ENCODE measurements at places on chromosomes 11 and 22.

DNA sequence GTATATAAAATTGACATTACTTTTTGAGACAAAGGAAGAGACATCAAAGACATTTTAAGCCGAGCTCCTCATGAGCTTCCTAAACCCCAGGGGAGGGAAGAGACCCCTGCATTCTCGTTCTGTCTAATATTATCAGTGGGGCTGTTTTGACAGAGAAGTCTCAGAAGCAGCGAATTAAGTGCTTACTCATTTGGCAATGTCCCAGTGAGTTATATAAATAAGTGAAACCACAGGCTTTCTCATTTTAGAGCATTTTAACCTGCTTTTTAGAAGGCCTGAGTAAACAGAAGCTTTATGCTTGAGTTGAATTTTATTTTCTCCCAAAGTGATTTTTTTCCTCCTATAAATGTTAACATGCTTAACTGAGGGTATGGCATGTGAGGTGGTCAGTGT, 23.2 kb upstream of the C1QTNF4 start:
- no peak for DNase-seq

DNA sequence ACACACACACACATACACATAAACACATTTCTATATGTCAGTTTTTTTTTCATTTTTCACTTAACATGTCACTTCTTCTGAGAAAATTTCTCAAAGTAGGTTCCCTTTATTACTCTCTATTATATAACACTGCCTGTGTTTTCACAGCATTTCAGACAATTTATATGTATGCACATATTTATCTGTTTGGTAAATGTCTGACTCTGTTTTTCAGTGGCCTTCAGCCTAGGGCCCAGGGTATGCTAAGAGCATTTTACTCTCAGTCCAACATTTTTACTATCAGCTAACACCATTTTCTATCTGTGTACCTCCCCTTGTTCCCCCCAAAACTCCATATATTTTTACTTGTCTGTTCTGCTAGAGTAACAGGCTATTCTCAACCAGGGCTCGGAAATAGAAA, 92.3 kb downstream of the ANO3 start:
- no peak for DNase-seq

DNA sequence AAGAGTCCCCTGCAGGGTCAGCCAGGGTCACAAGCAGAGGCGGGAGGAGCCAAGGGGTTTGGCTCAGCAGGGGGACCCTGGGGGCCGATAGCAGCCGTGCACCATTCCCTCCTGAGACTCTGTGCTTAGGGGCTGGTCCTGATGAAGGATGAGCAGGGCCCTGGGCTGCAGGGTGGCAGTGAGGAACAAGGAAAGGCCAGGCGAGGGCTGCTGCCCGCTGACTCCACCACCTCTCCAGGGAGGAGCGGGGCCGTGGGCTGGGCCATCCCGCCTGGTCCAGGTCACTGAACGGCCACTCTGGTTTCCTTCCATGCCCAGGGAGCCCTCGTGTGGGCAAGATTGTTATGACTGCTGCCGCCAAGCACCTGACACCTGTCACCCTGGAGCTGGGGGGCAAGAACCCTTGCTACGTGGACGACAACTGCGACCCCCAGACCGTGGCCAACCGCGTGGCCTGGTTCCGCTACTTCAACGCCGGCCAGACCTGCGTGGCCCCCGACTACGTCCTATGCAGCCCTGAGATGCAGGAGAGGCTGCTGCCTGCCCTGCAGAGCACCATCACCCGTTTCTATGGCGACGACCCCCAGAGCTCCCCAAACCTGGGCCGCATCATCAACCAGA, 9.2 kb upstream of the NDUFS8 start:
- no peak for DNase-seq

DNA sequence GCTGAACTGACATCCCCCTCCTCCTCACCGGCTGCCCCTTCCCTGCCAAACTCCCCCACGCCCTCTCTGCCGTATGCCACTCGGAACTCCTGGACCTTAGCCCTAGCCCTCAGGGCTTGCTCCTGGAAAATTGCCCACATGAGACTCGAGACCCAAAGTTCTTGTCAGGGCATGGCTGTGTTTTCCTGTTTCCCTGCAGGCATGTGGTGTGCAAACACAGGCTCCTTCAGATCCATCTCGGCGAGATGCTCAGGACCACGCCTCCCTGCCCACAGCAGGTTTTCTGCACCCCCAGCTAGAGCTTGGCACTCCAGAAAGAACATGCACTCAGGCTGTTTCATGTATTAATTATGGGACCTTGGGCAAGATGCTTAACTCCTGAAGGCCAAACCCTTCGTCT, 1480.4 kb downstream of the BRD1 start:
- no peak for DNase-seq

- DNase-seq = no peak
Measured at GRCh38 chr11:89168396-89168795, 9.3 kb upstream of the TYR start.

DNA sequence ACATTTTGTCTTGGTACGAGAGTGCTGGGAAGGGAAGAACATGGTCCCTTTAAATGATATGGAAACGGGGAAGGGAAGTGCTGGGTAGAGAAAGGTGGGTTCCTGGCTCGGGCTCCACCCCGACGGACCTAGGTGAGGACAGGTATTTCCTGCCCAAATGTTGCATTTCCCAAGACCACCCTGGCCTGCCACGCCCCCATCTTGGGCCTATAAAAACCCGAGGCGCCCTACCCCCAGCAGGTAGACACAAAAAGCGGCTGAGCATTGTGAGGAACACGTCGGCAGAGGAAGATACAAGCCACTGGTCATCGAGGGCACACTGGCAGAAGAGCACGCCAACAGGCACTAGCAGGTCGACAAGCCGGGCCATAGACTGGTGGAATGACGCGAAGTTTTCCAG, 99.4 kb downstream of the AASDHPPT start:
- no peak for DNase-seq

DNA sequence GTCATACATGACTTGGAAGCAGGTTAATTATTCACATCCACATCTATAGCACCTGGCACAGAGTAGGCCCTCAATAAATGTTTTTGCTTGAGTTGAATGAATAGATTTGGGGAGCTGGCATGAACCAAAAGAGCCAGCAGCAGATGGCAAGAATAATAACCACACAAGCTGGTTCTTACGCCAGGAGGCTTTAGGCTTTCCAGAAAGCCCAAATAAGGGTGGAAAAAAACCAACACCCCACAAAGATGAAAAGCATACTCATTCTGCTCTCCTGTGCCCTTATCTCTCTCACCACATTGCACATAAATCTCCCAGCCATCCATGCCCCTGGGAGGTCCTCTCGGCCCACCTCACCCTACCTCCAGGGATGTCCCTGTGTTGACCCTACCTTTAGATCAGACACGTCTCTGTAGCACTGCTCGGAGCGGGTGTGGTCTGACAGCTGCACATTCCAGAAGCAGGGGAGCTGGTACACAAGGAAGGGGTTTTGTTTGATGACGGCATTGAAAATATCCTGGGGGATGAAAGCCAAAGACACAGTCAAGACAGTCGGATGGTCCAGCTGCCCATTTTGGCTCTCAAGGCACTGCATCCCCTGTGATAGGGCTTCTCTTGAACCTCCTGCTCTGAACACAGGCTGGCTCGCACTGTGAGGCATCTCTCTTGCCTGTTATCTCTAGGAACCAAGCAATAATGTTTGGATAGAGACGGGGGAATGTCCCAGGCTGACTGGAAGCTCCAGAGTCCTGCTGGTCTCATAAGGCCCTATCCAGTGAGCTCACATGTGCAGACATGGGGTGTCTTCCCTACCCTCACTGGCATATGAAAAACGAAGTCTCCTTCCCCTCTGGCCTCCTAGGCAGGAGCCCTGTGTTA, 323.6 kb upstream of the SYN3 start:
- no peak for DNase-seq

DNA sequence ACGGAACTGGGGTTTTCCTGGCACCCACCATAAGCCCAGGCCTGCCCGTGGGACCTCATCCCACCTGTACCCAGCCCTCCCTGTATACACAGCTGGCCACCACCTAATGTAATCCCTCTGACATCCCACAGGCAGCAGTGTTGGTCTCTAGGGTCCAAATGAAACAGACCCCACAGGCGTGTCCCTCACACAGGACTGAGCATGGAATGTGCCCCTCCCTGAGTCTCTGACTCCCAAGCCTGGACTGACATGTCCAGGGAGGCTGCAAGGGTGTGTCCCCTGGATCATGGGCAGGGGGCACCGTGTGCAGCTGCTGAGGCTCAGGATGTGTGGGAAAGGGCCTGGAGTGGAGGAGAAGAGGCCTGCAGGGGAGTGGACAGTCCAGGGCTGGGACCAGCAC, 50.6 kb upstream of the PPARA start:
- no peak for DNase-seq

All from NCI-H1417 treated with DMSO at 0.1 percent for 48 hours (cell line).